Fibroblast of skin of back (primary cell): ENCODE measurements at places on chromosomes 6 and 20.

DNA sequence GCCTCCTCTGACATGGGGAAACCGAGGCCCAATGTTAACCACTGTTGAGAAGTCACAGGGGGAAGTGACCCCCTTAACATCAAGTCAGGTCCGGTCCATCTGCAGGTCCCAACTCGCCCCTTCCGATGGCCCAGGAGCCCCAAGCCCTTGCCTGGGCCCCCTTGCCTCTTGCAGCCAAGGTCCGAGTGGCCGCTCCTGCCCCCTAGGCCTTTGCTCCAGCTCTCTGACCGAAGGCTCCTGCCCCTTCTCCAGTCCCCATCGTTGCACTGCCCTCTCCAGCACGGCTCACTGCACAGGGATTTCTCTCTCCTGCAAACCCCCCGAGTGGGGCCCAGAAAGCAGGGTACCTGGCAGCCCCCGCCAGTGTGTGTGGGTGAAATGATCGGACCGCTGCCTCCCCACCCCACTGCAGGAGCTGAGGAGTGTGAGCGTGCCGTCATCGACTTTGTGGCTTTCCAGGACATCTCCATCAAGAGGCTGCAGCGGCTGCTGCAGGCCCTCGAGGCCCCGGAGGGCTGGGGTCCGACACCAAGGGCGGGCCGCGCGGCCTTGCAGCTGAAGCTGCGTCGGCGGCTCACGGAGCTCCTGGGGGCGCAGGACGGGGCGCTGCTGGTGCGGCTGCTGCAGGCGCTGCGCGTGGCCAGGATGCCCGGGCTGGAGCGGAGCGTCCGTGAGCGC, 1.6 kb downstream of the TNFRSF6B start:
- no peak for DNase-seq

DNA sequence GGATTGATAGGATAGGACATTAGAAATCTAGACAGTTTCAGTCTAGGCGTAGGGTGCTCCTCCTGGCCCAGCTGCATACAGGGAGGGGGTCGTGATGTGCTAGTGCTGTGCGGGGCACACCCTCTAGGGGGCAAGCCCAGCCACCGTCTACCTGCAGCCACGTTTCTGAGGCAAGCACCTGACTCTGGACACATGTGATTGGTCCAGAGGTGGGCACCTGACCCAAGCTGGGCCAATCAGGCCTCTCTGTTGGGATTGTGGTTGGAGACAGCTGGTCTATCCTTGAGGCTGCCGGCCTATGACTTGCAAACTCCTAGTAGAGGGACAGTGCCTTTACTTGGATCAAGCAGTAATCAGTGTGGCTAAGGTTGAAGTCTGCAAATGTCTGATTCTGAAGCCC, 317.1 kb downstream of the BMP7 start:
- no peak for DNase-seq

- DNase-seq, result no peak
Observed at GRCh38 chr6:111993342-111993741, 60.6 kb upstream of the CCN6 start.

DNA sequence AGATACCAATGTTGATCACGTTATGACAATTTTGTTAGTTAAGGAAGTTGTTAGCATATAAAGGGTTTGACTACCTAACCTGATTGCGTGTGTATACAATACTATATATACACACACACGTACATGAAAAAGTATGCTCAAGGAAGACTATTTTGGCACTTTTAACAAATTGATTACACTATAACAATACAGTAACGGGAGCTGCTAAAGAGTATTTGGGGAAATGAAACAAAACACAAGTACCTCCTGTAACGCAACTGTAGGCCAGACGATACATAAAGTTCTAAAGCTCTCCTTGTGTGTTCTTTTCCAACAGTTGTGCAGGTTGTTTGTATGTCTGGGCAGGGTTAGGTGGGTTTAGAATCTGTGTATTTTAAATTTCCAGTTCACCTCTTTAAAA, 98.7 kb downstream of the PLEKHG1 start:
- no peak for DNase-seq

GRCh38 chr6:56891754-56892153, 63.2 kb upstream of the BEND6 start:
- DNase-seq, result peak; percentile 53
